ENCODE measurements at places on chromosomes 11 and 22.

DNA sequence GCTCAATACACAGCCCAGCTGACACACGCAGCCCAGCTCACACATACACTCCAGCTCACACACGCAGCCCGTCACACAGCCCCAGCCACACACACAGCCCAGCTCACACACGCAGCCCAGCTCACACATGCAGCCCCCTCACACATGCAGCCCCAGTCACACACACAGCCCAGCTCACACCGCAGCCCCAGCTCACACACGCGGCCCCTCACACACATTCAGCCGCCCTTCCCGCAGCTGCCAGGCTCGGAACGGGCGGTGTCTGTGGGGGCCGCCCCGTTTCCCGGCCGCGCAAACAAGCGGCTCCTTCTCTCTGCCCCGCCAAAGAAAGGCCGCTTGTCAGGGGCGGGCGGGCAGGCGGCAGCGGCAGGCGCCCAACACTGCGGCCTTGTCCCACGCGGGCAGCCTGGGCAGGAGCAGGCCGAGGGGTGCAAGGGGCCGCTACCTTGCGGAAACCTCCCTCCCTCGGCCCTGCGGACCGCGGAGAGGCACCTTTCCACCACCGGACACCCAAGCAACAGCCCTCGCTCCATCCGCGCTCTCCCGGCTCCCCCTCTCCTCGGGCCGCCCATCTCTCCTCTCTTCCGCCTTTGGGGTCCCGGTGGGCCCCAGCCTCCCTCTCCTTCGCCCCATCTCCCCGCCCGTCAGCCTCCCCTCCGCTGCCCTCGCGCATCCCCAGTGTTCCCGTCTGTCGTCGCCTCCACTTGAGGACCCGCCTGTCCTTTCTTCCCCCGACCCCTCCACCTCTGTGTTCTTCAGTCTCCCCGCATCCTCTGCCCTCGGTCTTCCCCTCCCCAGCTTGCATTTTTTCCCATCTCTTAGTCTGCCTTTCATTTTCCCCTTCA lies 2.2 kb downstream of the PHLDB1 start:
- DNase-seq: no peak

DNA sequence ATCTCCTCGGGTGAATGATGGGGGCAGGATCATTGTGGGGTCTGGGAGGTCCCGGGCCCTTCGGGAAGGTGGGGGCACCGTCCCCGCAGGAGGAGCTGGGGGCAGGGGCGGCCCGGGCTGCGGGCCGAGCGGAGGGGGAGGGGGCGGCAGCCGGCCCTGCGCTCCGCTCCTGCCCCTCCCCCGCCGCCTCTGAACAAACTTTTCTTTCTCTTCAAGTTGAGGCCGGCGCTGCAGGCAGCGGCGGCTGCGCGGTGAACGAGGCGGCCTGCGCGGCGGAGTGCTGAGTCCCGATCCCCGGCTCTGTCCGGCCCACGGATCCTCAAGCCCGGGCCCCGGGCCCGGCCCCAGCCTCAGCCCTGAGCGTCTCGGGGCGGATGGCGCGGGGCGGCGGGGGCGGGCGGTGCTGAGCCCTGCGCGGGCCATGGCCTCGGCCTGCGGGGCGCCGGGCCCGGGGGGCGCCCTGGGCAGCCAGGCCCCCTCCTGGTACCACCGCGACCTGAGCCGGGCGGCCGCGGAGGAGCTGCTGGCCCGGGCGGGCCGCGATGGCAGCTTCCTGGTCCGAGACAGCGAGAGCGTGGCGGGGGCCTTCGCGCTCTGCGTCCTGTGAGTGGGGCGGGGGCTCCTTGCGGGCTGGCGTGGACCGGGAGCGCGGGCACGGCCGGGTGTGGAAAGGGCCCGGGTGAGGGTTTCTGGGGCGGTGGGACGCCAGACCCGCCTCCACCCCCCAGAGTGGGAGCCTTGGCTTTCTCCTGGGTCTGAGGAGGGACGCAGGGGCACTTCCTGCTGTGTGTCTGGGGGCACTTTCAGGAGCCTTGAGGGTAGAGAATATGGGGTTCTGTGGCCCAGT lies at the start of gene INPPL1:
Gene INPPL1, plus strand, starts transcription at position 204 of the 847 bp plus-strand sequence. Its CDS starts 218 bp downstream, at position 422.
- DNase-seq: peak; percentile 43

DNA sequence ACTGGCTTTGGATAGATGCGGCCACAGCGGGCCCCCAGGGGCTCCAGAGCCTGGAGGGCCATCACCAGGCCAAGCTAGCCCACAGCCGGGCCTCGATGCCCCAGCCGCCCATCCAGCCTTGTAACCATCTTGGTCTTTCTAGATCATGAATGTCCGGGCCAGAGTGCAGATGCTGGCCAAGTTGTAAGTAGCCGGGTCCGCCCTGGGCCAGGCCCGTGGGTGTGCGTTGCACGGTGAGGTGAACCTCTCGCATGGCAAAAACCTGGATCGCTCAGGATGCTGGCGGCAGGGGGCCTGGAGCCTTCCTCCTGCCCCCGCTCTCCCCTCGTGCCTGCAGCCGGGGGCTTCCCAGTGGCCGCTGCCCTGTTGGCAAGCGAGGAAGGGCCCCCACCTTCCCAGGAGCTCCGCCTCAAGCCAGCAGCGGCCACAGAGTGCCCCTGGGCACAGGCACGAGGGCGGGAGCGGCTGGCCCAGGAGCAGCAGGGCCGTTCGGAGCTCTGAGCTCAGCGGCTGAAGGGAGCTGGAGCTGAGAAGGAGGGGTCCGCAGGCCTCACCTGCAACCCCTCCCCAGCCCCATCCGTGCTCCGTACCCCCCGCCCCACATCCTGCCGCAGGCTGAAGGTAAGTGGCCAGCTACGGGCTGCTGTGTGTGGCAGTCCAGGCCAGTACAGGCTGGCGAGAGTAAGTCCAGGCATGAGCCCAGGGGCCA lies 10.9 kb upstream of the MRPL23 start:
- DNase-seq: no peak

- DNase-seq: no peak
These were observed 30.0 kb downstream of the DDX10 start for GRCh38 chr11:108694846-108695245.

DNA sequence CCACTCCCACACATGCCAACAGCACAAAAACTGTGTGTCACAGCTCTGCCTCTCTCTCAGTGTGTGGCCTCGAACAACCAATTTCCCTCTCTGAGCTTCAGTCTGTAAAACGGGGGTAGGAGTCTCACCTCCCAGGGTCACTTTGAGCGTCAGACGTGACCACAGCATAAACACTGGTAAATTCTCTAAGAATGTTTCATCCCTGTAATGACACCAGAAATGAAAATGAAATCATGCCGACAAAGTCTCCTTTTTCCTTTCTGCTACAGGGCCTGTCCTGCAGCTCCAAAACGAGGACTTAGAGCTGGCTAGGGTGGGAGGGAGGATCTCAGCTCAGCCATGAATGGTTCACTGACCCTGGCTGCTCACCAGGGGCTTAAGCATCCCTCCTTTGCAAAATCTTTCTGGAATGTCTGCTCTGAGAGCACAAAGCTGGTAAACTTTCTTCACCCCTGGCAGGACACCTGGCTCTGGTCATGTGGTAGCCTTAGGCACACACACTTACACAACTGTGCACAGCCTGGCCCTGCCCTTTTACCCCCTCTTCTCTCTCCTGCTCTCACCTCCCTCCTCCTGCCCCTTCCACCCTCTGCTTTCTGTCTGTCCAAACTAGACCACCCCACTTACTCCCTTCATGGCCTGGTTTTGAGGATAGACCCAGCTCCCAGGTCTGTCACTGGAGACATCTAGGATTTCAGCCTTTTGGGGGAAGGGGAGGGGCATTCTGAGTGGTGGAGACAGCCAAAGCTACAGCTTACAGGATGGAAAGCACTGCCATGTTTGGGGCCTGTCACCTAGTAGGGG lies 12.3 kb upstream of the TSKU start:
- peak; percentile 82 for DNase-seq

DNA sequence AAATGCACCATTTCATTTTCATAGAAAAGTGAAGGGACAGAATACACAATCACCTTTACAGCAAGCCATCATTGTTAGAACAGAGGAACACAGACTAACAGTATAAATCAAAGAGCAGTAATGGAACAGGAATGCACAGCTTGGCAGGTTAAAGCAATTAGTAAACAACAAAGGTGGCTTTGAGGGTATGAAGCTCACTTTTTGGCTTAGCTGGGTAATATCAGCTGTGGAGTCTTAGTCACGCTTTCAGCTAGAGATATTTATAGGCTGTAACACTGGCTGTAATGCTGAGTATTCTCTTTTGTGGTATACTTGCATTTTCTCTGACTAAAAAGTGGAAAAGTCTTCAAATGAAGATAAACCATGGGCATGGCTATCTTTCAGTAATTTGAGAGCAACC lies 1780.5 kb downstream of the LRRC4C start:
- peak; percentile 38 for DNase-seq

DNA sequence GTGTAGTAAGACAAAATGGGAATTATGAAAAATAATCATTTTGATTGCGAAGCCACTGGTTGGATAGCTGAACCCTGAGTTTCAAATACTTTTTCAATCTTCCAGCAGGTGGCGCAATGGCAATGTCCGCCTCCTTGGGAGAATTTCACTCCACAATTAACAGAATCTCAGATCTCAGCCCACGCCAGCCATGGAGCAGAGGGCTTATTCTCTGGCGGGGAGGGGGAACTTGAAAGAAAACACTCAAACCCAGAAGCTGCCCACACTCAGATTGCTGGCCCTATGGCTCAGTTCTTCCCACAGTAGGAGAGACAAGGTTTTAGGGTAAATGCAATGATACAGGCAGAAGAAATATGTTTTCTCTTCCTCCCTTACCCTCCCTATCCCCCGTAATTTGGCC lies 38.7 kb upstream of the RCN1 start:
- DNase-seq: peak; percentile 11

GRCh38 chr11:34105079-34105956 lies at the start of gene NAT10:
Gene NAT10, plus strand, starts transcription at chr11:34105629. Its CDS starts 2,597 bp downstream, at chr11:34108226.
- DNase-seq: peak; percentile 97

GRCh38 chr11:58923300-58923788 lies 15.9 kb upstream of the GLYATL1 start:
- peak; percentile 72 for DNase-seq

- no peak for DNase-seq
These were observed 30.3 kb upstream of the PAX6 start for GRCh38 chr11:31841435-31841834.

- peak; percentile 81 for DNase-seq
These were observed 114.0 kb downstream of the ABTB2 start for GRCh38 chr11:34243600-34244464.

DNA sequence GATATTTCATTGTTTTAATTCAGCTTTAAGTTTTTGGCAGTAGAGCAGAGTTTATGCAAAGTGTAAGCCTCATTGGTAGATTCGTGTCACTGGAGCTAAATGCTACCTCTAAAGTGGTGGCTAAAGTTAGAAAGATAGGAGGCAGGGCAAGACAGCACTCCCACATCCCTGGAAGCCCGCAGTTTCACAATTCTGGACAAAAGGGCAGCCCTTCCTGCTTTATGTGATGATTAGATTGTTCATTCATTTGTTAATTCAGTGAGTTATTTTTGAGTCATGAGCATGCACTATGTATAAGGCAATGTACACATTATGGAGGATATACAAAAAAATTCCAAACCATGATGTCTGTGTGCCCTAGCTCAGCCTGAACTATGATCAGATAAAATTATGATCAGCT lies 52.1 kb upstream of the EIF3M start:
- no peak for DNase-seq

GRCh38 chr11:10774811-10775210 lies 23.8 kb downstream of the CTR9 start:
- DNase-seq: no peak

DNA sequence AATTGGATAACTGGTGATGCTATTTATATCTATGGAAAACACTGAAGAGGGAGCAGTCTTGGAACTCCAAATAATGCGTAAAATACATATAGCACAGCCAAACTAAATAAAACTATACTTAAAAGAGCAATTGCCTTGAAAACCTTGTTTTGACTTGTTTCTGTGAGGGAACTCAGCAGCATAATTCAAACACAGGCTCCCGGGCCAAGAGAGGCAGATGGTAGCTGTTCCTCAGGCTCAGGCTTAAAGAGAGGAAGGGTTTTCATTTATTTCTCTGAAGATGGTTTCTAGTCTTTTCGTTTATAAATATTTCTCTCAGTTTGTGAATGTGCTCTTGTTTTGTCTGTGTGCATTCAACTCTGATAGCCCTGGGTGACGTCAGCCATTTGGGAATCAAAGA lies 82.4 kb downstream of the FANCF start:
- DNase-seq: no peak

GRCh38 chr22:36253523-36254490 lies 874 bp downstream of the APOL1 start:
- no peak for DNase-seq

DNA sequence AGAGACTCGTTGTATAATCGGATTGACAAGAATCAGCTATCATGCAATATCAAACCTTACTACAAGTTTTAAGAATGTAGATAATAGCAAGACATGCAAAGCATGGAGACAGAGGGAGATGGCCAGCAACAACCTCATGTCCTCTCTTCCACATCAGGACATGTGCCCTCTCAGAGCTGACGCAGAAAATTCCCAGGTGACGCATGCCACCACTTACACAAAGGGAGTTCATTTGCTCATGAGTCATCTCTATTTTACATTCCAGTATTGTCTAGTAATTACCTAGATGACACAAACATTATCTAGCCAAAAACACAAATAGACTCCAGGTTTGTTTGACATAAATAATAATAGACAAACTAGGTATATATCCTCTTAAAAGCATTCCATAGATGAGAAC lies 38.1 kb upstream of the OPCML start:
- DNase-seq: peak; percentile 31

DNA sequence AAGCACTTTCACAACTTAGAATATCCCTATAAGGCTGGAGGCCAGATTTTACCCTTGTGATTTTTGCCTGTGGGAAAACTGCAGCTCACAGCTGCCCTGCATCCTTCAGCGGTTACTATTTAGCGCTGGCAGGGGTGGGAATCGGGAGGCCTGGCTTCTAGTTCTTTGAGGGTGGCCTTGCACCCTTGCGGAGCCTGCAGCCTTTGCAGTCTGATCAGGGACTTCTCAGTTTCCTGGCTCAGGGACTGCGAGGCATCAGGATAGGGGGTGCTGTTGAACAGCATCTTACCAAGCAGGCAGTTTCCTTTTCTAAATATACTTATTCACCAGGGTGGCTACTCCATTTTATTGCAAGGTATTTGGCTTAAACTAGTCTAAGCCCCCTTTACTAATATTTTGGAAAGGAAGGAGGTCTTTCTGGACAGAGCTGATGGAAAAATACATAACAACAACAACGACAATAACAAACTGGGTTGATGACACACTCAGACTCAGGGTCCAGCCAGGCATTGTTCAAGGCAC lies 2.9 kb upstream of the APOA1 start:
- no peak for DNase-seq

- DNase-seq: no peak
These were observed 264.1 kb downstream of the MN1 start for GRCh38 chr22:27537501-27537900.

DNA sequence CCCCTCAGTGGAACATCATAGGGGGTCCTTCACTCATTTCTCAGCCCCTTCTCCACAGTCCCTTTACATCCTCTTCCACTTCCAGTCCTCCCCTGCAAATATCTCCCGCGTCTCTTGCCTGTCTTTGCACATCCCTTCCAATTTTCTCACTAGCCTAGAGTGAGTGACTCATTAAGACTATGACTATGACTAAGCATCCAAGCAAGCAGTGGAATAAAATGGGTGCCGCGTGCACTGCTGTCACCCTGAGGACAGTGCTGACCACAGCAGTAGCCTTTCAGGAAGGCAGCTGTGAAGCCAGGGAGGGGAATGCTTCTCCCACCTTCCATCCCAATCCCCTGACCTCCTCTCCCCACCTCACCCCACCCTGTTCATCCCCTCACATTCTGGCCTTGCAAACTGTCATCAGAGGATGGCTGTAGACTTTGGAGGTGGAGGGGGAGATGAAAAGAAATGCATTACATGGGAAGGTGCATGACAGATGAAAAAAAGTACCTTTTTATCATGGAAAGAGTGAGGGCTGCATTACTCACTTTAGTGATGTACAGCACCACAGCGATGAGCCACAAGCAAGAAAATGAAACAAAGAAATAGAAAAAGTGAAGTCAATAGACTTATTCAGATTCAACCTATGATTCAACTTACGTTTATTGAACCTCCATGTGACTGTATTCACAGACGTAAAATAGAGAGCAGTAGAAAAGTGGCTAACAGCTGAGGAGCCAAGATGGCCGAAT lies 948.2 kb downstream of the NTM start:
- peak; percentile 12 for DNase-seq
